Effector CD4-positive, alpha-beta T cell (primary cell): ENCODE measurements at places on chromosomes 7 and 10.
A peak's percentile ranks its signal among the peaks of the same experiment; 100 is the strongest.

GRCh38 chr10:74207691-74208480 lies 56.9 kb downstream of the ADK start:
- no peak for DNase-seq

DNA sequence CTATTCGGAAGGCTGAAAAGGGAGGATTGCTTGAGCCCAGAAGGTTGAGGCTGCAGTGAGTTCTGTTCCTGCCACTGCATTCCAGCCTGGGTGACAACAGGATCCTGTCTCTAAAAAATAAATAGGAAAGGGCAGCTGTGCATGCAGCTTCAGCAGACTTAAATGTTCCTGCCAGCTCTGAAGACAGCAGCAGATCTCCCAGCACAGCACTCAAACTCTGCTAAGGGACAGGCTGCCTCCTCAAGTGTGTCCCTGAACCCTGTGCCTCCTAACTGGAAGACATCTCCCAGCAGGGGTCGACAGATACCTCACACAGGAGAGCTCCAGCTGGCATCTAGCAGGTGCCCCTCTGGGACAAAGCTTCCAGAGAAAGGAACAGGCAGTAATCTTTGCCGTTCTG lies 117.9 kb downstream of the CXCL12 start:
- DNase-seq = no peak

DNA sequence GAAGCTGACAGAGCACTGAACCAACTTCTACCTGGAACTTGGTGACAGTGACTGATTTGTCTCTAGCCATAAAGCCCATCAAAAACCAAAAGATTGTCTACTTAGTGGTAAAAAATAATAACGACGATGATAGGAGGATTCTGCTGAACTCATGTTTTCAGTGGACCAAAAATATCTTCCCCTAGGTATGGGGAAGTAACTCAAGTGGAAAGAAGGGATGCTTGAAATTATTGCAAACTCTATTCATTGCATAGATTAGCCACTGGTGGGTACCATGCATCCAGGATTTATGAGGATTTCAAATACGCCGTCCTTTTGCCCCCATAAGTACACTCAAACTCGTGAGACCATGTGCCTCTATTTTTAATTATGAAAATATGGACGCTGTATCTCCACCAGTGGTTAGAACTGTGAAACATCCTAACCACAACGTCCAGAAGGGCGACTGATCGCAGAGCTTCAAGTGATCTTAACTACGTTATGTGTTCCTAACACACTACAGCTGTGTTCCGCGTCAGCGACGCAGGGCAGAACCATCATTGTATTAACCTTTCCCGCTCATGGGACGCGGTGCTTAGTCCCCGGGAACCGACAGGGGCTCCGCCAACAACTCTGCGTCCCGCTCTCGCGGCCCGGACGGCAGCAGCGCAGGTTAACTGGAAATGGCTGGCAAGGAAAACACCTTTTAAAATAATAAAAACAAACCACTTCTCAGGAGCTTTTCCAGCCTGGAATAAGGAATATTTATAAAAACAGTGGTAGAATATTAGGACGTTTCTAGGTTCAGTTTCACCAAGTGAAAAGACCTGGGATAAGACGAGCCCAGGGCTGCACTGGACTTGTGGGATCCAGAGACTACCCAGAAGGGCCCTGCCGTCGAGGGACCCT lies 776 bp downstream of the PEX1 start:
- peak; percentile 45 for DNase-seq

DNA sequence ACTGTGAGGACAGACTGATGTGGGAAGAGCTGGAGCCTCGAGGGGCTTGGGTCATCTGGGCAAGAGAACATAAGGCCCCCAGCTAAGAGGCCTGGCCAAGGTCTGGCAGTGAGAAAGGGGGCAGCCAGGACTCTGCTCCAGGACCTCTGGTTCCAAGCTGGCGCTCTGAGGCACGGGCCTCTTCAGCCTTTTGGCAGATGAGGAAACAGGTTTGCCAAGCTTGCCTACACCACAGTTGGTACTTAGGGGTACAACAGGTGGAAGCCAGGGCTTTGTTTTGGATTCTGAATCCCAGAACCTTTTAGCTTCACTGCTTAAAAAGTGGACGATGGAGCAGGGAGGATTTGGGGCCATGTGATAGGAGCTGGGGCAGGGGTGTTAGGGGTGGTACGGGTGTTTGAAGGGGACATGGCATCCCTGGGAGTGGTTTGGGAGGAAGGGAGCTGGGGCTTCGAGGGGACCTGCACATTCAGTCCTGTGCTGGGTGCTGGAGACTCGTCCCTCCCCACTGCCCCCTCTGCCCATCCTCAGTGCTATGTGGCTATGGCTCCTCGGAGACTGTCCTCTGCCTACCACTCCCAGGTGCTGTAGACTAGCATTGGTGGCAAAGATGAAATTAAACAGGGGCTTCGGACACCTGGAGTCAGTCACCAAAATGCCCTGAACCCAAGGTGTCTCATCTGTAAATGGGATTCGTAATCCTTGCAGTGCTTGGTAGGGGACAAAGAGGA lies 30.3 kb downstream of the ZNF775 start:
- no peak for DNase-seq

DNA sequence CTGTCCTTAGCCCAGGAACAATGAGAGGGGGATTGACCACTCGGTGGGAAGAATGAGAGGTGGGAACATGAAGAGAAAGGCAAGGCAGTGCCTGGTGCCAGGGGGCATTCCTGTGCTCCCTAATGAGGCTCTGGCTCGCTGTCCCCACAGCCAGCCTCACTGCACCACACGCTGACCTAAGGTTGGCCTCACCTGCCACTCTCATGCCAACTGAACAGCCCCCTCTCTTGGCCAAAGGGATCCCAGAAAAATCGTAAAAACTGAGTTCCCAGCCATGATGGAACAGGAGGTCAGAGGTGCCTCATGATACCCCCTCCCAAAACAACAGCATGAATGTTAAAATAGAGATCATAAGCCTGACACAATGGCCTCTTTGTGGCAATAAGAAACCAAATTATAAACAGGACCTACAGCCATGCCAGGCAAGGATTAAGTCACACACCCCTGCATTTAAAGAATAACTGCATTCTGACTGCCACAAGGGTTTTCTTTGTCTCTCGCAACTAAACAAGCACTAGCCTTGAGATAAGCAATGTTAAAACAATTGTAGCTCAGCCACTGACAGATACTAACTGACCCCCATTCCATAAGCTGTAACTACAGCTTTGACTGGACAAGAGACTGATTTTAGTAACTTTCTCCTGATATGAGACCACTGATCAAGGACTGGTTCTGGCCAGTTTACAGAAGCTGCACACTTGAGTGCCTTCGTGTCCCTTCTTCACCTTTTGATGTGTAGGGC lies 149.2 kb downstream of the SH2D4B start:
- DNase-seq = no peak

GRCh38 chr10:70575874-70576802 lies 26.4 kb downstream of the PRF1 start:
- no peak for DNase-seq

DNA sequence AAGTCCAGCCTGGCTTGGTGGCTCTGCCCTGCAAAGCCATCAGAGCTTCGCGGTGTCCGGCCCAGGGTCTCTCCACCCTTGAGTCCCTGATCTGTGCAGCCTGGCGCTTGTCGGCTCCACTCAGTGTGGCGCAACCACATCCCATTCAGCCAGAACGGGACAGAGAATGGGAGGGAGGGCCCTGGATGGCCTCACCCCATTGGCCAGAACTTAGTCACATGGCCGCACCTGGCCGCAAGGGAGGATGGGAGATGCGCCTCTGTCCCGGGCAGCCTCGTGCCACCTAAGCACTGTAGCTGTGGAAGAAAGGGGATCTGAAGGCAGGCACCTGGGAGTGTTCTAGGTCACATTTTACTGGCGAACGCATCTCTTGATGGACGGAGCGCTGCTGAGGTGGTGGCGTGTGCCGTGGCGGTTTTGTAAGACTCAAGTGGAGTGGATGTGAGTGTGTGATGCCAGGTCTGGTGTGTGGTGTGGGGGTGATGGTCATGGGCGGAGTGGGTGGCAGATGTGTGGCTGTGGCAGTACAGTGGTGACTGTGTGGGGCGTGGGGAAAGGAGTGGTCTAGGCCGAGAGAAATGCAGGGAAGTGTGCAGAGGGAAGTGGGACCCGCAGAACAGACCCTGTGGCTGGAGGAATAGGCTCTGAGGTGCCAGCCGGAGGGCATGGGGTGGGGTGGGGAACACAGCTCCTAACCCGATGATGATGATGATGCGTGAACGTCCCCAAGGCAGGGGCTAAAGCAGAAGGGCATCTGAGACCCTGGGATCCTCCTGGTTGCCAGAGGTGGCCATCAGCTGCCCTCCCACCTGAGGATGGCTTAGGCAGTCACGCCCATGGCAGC lies 19.0 kb downstream of the CLEC2L start:
- no peak for DNase-seq

GRCh38 chr10:133055470-133055869 lies 32.3 kb upstream of the ADGRA1 start:
- DNase-seq = no peak

GRCh38 chr10:9869606-9870176 lies 1148.0 kb upstream of the CELF2 start:
- no peak for DNase-seq

- no peak for DNase-seq
Measured at GRCh38 chr7:115094163-115094562, 172.3 kb downstream of the MDFIC start.

- no peak for DNase-seq
Measured at GRCh38 chr7:28160551-28160991, 20.0 kb downstream of the JAZF1 start.

- DNase-seq = no peak
Measured at GRCh38 chr10:114485696-114486400, 81.5 kb upstream of the AFAP1L2 start.

GRCh38 chr7:47844311-47844710 lies 104.0 kb downstream of the PKD1L1 start:
- no peak for DNase-seq

DNA sequence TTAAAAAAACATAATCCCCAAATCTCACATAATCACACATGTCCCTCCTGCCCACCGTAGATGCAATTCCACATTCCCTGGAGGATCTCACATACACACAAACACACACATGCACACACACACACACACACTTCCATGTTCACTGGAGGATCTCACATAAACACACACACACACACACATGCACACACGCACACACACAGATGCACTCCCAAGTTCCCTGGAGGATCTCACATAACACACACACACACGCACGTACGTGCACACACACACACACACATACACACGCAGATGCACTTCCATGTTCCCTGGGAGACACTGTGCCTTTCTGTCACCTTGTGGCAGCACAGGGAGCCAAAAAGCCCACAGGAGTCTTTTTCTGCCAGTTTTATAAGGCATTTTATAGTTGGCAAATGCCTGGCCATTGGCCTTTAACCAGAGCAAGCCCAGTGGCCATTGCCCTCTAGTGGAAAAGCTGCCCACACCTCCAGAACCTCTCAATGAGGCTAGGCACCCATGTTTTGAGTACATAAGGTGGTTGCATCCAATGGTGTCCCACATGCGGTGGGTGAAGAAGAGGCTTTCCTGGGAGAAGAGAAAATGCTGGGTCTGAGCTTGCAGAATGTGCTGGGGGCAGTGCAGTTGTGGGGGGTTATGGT lies 115.4 kb upstream of the ACBD5 start:
- no peak for DNase-seq

DNA sequence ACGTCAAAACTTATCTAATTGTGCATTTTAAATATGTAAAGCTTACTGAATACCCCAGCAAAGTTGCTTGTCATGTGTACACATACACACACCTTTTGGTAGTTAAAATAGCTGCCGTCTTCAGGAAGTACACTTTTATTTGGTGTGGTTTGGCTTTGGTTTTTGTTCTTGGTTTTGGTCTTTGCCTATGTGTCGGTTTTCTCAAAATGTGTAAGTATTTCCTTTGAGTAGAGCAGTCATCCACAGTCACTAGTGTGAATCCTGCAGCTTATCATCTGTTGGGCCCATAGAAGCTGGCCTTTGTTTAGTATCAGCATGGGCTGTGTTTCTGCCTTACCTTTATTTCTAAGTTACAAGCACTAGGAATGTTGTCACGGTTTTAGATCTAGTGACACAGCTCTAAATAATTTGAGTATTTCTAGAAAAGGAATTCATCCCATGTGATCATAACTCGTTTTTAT lies 35.3 kb downstream of the NET1 start:
- DNase-seq = no peak

GRCh38 chr10:98033515-98033914 lies 3.1 kb upstream of the CRTAC1 start:
- DNase-seq = no peak
